Mesothelial cell of epicardium (in vitro differentiated cells): ENCODE measurements at places on chromosomes 12 and 14.

GRCh38 chr12:48285751-48286650 lies 64.7 kb downstream of the ZNF641 start:
- DNase-seq: no peak

DNA sequence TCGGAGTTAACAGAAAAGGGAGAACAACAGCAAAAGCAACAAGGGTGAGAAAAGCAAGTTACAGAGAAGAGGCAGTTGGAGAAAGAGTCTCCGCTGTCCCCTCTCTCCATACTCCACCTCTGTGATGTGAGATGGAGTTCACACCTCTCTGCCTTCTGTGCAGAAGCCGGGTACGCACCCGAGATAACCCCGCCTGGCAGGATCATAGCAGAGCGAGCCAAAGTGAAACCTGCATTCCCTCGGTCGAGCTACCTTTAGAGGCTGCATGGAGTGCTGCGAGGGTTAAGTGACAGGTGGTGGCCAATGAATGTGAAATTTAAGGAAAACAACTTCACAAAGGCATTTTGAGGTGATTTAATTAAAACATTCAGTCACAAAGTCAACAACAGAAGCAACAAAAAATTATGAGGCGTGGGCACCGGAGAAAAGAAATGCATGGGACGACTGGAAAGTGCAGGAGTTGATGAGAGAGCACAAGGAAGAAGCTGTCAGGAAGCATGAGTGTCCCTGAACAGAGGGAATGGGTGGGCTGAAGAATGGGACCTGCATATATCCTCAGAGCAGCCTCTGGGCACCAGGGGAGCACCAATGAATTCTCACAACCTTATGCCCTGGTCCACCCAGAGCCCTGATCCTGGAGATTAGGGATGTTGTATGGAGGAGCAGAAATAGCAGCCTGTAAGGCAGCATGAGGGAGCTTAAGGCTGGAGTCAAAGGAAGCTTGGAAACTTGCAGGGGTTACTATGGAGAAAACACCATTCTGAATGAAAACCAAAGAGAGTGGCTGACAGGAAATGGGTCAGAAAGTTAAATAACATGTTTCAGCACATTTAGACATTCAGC lies 208.3 kb downstream of the EMP1 start:
- DNase-seq: no peak

- DNase-seq: no peak
Observed at GRCh38 chr14:63486738-63487137, 56.4 kb downstream of the PPP2R5E start.

- no peak for DNase-seq
Observed at GRCh38 chr12:14935031-14935430, 3.3 kb downstream of the ERP27 start.

DNA sequence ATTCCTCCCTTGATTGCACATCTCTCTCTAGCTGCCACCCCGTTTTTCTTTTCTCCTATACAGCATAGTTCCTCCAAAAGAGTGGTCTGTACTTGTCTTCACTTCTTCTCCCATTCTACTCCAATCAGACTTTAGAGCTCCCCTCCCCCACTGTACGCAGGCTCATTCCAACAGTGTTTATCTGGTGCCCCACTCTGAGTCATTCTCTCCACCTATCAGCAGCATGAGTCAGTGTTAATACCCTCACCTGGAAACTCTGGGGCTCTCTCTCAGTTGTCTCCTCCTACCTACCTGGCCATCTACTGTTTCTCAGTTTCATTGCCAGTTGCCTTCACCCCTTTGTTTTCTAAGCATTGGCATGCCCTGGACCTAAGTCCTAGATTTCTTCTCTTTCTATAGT lies 175.1 kb upstream of the ARHGAP5 start:
- no peak for DNase-seq

- no peak for DNase-seq
Observed at GRCh38 chr12:28993720-28994119, 155.4 kb upstream of the FAR2 start.

GRCh38 chr12:81300454-81300853 lies 222.6 kb downstream of the ACSS3 start:
- DNase-seq: no peak

DNA sequence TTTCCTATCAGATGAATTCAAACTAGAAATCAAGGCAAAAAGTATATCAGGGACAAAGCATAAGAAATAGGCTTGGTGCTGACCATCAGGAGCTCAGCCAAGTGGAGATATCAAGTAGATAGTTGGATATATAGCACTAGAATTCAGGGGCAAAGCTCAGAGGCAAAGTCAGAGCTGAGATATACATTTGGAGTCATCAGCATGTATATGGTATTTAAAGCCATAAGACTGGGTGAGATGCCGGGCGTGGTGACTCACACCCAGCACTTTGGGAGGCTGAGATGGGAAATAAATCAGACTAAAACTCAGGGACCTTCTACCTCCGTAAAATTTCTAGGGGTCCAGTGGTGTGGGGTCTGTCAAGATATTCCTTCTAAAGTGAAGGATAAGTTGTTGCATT lies 38.9 kb upstream of the LIMA1 start:
- no peak for DNase-seq

DNA sequence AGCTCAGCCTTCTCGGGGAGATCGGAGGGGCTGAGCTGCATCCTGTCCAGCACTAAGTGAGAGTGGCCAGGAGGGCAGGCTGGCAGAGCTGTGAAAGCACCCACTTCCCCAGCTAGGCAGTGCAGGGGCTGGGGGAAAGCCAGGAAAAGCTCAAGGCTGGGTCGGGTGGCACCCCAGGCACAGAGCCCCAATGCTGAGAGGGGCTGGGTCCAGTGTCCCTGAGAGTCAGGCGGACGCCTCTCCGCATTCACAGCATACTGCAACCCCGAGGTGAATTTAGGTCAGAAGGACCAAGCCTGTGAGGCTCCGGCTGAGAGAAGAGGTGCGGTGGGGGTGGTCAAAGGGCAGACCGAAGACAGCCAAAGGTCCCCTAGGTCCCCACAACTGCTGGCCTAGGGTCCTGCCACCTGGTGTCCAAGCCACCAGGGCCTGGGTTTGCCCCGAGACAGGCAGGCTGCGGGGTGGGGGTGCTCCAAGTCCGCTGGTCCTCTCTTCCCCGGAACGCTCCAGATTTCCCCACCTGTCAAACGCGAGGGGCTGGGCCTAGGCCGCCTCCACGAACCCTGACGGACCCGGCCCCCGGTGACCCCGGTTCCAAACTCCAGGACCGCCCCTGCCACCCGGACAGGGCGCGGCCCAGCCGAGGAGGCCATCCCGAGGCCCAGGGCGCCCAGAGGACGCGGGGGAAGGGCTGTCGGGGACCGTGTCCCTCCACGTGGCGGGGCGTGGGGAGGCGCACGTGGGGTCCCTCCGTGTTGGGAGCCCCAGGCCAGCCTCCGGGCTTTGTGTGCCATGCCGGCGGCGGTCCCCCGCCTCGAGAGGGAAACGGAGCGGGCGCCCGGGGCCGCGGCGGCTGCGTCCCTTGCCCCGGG lies 527 bp downstream of the CAMKK2 start:
- DNase-seq: no peak

GRCh38 chr14:80522936-80523335 lies 311.6 kb upstream of the DIO2 start:
- no peak for DNase-seq

DNA sequence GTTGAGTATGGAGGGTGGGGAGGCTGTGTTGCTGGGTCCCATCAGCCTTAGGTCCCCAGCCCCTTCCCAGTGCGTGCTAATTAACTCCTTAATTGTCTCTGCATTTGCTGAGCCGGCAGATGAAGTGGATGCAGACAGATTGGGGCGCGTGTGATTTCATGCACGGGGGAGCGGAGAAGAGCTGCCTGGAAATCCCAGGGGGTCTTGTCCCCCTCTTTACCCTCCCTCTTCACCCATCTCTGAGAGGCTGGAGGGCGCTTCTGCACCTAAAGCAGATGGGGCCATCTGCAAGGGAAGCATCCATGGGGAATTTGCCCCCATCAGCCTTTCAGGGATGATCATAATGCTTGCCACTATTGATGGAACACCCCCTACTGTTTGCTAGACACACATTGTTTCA lies 4.4 kb upstream of the ASIC1 start:
- DNase-seq: no peak

- DNase-seq: no peak
Observed at GRCh38 chr12:26746121-26746714, 86.8 kb downstream of the ITPR2 start.

DNA sequence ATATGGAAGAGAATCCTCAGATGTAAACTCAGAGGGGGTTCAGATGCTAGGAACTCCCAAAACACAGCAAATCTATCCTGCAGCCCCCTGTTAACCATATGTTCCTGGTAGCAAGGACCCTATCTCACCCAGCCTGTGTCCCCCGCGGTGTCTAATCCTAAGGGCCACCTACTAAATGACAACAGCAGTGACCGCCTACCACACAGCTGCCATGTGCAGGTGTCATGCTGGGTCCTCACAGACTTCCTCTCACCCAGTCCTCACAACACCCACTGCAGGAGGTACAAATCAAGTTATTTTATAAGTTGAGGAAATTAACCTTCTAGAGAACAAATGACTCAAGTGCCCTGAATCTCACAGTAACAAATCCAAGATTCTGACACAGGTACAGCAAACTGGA lies 73.9 kb downstream of the ITPK1 start:
- no peak for DNase-seq

- no peak for DNase-seq
Observed at GRCh38 chr12:4031703-4032291, 158.6 kb upstream of the PARP11 start.

DNA sequence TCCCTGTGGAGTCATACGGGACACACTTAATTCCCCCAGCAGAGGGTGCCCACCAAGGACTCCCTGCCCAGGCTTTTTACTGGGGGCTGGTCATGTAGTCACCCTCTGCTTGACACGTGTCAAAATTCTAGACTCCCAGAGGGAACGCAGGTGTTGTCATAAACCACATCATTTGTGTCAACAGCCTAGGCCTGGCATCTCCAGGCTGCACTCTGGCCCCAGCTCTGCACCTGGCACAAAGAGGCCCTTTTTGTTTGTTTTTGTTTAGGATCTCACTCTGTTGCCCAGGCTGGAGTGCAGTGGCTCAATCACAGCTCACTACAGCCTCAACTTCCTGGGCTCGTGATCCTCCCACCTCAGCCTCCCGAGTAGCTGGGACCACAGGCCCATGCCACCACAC lies 21.1 kb downstream of the BRI3BP start:
- no peak for DNase-seq

- no peak for DNase-seq
Observed at GRCh38 chr12:92769124-92769901, 66.5 kb downstream of the PLEKHG7 start.

- no peak for DNase-seq
Observed at GRCh38 chr14:48805315-48805714, 780.9 kb downstream of the RPS29 start.

- DNase-seq: no peak
Observed at GRCh38 chr14:81348061-81348460, 52.1 kb downstream of the STON2 start.

GRCh38 chr12:40015345-40015744 lies 90.5 kb downstream of the SLC2A13 start:
- DNase-seq: no peak

DNA sequence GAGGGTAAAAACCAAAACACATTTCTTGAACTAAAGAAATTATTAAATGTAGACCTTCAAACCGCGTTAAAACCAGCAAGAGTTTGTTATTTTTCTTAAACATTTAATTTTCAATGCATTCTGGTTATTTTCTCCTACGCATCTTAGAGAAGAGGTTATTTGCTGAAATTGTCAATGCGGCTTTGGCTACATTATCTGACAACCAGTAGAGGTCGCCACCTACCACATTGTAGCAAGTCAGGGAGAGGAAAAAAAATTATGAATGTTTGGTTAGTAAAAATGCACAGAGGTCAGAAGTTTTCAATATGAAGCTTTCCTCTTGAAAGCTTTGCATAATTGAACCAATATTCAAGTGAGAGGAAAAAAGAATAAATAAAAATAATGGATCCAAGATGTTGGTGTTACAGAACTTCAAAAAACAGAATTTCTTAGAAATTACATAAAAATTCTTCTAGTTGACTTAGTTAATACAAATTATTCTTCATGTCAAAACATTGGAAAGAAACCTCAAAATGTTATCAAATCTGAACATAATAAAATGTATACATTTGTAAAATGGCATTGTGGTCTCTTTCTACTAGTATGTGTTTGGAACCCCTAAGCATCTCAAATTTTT lies 159.4 kb upstream of the TMTC2 start:
- DNase-seq: no peak

DNA sequence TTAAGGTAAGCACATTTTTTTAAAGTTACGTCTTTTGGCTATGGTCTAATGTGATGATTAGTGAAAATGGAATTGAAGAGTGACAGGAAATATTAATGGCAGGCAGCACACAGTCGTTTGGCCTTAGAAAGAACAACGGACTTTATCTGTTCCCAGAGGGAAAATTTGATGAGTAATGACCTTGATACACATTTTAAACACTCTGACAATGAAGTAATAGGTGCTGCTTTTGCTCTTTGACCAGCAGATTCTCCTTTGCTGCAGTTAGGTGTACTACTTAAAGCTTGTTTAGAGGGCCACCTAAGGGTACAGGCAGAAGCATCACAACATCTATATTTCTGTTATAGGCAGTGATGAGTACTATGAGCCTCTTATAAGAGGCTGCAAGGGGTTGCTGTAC lies 27.1 kb upstream of the RNU6-8 start:
- DNase-seq: no peak

GRCh38 chr12:81329085-81329484 lies 251.2 kb downstream of the ACSS3 start:
- DNase-seq: no peak

- no peak for DNase-seq
Observed at GRCh38 chr12:64781280-64782190, 22.3 kb upstream of the GNS start.

DNA sequence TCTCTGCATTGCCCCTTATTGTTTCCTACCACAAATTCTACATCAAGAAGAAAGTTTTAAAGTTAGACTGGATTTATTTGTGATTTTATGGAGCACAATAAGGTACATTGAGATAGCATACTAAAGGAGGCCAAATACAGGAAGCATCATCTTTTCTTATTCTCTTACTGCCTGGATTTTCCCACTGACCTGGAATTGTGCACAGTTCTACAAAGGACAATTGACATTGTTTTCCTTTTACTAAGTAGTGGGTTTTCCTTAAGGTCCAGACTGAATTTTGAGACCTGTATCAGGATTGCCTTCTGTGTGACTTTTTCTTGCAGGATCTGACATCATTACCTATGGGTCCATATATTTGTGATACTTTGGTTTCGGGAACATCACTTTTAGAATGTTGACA lies 18.8 kb upstream of the ZNF140 start:
- no peak for DNase-seq

GRCh38 chr12:132649226-132649945 lies 30.8 kb downstream of the P2RX2 start:
- DNase-seq: no peak

- DNase-seq: no peak
Observed at GRCh38 chr14:95255013-95255412, 64.7 kb downstream of the CLMN start.

DNA sequence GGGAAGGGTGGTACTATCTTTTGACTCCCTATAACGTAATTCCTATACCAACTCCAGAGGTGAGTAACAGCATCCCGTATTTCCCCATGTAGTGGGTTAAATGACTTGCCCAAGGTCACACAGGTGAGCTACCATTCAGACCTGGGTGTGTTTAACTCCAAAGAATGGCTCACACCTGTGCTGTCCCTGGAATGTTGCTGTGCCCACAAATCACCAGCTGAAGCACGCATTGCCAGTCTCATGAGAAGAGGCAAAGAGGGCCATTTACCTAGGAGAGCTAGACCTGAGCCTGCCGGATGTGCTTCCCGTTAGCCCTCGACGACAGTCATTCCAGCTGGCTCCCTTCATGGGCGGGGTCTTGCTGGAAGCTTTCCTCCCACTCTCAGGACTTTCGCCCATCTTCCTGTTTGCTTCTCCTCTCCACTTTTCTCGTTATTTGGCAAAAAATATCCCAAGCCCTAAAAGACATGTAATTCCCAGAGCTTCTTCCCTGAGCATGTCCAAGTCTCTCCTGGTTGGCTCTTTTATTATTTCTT lies 106.6 kb upstream of the VASH1 start:
- no peak for DNase-seq
